ENCODE measurements at places on chromosomes 12 and 14.
A peak's percentile ranks its signal among the peaks of the same experiment; 100 is the strongest.

DNA sequence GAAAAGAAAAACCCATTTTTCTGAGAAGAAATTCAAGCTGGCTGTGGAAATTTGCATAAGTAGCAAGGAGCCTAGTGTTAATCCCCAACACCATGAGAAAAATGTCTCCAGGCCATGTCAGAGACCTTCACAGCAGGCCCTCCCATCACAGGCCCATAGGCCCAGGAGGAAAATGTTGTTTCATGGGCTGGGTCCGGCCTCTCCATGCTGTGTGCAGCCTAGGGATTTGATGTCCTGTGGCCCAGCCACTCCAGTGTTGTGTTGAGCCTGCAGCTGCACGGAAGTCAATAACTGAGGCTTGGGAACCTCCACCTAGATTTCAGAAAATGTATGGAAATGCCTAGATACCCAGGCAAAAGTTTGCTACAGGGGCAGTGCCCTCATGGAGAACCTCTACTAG is 432.2 kb downstream of the IPO8 start:
- H3K27me3 ChIP-seq: no peaks in the 10 kb centered on the region
- no peaks in the 10 kb centered on the region for H3K36me3 ChIP-seq
- H3K27ac ChIP-seq: no peak overlapping the region
- H3K4me1 ChIP-seq: no peaks in the 10 kb centered on the region

DNA sequence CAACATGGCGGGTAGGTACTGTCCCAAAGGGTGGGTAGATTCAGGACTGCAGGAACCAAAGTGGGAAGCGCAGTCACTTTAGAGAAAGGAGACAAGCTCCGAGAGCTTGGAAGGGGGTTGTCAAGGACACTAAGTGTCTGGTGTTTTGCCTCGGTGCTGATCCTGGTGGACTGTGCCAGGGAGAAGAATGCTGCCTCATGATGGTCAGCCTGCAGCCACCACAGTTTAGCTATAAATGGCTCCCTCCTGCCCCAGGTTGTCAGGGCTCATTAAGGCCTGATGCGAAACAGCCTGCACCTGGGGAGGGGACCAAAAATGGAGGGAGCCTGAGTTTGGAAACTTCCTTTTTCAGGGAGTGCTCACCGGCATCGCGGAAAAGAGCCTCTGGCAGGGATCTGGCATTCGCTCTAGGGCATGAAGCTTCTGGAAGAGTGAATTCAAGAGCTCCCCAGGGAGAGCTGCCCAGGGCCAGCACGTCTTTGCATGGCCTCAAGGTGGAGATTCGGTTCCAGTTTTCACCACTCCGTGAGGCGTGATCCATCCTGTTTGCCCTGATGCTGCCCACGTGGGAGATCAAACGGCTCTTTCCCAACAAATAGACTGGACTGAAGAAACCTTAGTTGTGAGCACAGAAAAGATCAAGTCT is 164.0 kb downstream of the FOXN3 start:
- H3K27me3 ChIP-seq: no peaks in the 10 kb centered on the region
- no peak for DNase-seq
- H3K27ac ChIP-seq: no peak overlapping the region
- H3K36me3 ChIP-seq: peaks cover 31% of the 10 kb centered on the region
- H3K4me3 ChIP-seq: no peak overlapping the region

- no peaks in the 10 kb centered on the region for H3K4me1 ChIP-seq
- H3K27ac ChIP-seq: no peak overlapping the region
- H3K4me3 ChIP-seq: no peak overlapping the region
- no peaks in the 10 kb centered on the region for H3K36me3 ChIP-seq
- no peak for DNase-seq
These were observed 36.3 kb upstream of the STK38L start for GRCh38 chr12:27207615-27208413.

DNA sequence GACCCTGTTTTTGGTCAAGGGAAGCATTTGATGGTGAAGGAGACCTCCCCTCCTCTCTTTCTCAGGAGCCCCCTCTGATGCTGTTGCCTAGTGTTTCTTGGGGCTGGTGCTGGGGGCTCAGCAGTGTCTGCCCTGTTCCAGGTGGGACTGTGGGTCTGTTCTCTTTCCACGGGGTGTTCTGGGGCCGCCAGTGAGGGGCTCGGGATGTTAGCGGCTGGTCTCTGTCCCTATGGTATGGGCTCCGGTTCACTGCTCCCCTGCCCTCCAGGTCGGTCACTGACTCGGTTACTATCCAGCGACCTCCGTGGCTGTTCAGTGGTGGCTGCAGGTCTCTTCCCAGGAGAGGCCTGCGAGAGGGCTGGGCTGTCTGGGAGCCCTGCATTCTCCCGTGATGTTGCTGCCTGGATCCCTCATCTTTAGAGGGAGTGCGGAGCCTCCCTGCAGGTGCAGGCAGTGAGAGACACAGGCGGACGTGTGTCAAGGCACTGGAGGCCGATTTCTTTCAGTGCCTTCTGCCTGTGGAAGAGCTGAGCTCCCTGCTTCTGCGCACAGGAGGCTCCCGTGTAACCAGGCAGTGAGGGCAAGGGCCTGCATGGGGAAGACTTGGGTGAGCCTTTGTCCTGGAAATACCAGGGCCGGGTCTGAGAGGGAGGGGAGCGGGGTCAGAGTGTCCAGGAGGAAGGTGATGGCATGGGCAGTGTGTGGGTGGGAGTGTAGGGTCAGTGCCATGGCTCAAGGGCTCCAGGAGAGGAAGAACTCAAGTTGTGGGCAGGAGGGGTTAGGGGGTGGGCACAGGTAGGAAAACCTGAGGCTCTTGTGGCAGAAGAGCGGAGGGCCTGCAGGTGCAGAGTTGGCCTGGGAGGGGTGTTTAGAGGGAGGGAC is 362.6 kb downstream of the TMEM121 start:
- DNase-seq: no peak
- H3K4me3 ChIP-seq: peak overlapping the region; percentile 44
- peak overlapping the region; percentile 29 for H3K27ac ChIP-seq

DNA sequence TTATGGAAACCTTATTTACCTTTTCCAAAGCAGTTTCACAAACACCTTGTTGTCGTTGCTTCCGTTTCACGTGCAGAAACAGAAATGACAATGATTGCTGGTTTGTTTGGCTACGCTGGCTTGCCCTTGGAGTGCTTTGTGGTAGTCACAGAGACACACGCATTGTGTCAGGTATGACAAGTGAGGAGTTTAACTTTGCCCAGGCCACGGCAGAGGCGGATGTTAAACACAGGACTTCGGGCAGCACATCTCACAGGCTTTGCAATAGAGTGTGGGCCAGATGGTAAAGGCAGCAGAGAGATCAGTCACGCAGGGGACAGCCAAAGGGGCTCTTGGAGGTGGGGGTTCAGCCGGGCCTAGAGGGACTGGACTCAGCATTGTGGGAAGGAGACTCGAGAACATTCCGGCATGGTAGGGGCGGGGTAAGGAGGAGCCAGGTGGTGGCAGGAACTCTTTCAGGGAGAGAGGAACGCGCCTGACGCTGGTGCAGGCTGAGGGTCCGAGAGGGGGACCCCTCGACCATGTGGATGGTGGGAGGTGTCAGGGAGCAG is 59.8 kb upstream of the KCNA1 start:
- H3K4me3 ChIP-seq: no peak overlapping the region
- no peaks in the 10 kb centered on the region for H3K27me3 ChIP-seq
- H3K4me1 ChIP-seq: peaks cover 2% of the 10 kb centered on the region
- no peak overlapping the region for H3K27ac ChIP-seq
- no peaks in the 10 kb centered on the region for H3K36me3 ChIP-seq

- no peak overlapping the region for H3K27ac ChIP-seq
- no peak overlapping the region for H3K4me3 ChIP-seq
- peaks cover 33% of the 10 kb centered on the region for H3K36me3 ChIP-seq
- H3K27me3 ChIP-seq: no peaks in the 10 kb centered on the region
- no peak for DNase-seq
These were observed 6.3 kb downstream of the RNF10 start for GRCh38 chr12:120540445-120540844.

Data from B cell (primary cell).